ENCODE measurements at places on chromosomes 16 and 17.

DNA sequence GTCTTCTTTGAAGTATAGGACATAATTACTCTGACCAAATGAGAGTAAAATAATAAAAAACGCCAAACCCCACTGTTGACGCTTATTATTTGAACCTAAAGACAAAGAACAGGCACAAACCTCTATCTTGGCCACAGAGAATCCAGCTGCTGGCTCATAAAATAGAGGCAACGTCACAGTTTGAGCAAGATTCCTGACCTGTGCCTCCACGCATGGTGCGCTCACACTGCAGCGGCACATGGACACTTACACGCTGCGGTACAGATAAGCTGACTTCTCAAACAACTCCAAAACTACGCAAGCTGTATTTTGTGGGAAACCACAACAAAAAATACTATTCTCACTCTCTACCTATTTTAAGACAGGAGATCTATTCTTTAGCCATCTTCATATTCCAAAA lies 38.8 kb upstream of the TRAP1 start:
- H3K4me3 ChIP-seq, result no peak overlapping the region
- H3K27ac ChIP-seq, result no peak overlapping the region
- no peaks in the 10 kb centered on the region for H3K27me3 ChIP-seq
- peaks cover 5% of the 10 kb centered on the region for H3K36me3 ChIP-seq
- DNase-seq, result no peak
- H3K4me1 ChIP-seq, result no peaks in the 10 kb centered on the region

DNA sequence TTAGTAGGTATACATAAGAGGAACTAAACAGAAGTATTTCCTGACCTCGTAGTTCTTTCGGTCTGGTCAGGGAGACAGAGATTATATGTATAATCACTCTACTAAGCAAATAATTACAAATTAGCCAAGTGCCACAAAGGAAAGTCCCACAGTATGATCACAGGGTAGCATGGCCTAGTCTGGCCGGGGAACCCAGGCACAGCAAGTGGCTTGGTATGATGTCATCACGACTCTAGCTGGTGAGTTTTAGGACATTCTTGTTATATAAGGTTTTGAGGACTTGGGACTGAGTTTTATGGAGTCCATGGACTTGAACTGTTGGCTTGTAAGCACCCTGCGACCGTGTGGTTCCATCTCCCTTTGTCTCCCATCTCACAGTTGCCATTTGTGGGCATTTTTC lies 316.5 kb upstream of the ZFHX3 start:
- no peaks in the 10 kb centered on the region for H3K36me3 ChIP-seq
- DNase-seq, result no peak
- H3K27ac ChIP-seq, result no peak overlapping the region
- H3K4me1 ChIP-seq, result no peaks in the 10 kb centered on the region

- H3K4me3 ChIP-seq, result no peak overlapping the region
- DNase-seq, result no peak
- no peaks in the 10 kb centered on the region for H3K27me3 ChIP-seq
- H3K4me1 ChIP-seq, result no peaks in the 10 kb centered on the region
These were observed 1046.6 kb downstream of the CDH8 start for GRCh38 chr16:60989592-60989991.

DNA sequence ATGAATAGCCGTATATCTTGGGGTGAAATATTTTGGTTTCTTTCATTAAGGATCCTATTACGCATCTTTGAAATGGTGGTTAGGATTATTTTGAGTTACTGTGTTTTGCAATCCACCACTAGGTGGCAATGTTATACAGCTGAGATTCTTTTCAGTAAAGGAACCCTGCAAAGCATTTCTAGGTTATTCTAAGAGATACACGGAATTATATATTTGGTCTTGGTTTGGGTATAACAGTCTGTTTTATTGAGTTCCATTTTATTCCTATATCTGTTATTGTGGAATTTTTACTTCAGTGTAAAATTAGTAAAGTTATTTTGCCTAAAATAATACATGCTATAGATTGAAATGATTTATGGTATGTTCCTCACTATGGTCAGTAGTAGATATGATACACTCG lies 62.9 kb upstream of the CPHXL start:
- no peaks in the 10 kb centered on the region for H3K27me3 ChIP-seq
- no peaks in the 10 kb centered on the region for H3K36me3 ChIP-seq
- no peak overlapping the region for H3K27ac ChIP-seq
- peak; percentile 11 for DNase-seq
- H3K4me1 ChIP-seq, result no peaks in the 10 kb centered on the region

DNA sequence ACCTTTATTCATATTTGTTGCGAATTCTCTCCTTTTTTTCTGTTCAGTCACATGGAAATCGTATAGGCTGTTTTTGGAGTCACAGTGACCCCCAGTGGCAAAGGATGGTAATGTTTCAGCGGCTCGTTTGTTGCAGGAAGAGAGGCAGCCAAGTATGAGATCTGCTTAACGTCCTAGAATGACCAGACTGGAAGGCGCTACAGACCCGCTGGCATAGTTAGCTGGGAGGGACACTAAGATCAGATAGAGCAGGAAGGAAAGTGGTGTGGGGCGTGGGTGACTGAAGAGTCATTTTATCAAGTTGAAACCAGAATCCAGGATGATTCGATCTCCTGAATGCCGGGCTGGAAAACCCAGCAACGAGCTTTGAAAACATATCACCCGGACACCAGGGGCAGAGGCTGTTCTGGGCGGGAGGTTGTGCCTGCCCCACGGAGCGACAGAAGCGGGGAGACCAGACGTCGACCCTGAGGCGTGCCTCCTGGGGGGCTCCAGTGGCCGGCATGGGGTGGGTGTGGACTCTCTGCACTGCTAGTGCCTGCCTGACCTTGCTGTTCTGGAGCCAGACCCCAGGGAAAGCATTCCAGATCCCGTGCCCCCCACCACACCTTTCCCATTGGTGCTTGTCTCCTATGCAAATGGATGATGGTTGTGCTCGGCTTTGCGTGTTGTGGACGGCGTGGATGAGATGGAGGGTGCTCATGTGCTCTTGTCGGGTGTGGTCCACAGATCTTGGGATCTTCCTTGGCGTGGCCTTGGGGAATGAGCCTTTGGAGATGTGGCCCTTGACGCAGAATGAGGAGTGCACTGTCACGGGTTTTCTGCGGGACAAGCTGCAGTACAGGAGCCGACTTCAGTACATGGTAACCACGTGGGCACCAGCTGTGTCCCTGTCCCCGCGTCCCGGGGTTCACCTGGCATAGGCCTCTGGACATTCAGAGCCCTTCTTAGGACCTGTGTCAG lies 7.7 kb downstream of the IL34 start:
- no peak overlapping the region for H3K4me3 ChIP-seq
- no peak overlapping the region for H3K27ac ChIP-seq
- peak; percentile 61 for DNase-seq

DNA sequence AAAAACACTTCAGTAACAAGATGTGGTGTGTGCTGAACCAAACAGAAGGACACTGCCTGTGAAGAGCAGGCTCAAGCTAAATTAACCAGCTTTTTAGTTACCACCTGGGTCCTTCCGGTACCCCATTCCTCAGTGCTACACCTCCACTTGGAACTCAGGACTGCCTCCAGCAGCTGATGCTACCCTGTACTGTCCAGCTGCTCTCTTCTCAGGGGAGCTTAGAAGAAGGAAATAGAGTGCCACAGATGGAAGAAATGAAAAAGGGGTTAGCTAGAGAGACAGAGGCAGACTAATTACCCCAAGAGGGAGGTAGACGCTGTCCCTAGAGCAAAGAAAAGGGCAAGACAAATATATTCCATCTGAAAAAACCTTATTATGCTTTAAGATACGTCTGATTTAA lies 5.7 kb downstream of the MED13 start:
- H3K4me1 ChIP-seq, result no peaks in the 10 kb centered on the region
- no peaks in the 10 kb centered on the region for H3K27me3 ChIP-seq
- H3K4me3 ChIP-seq, result no peak overlapping the region
- no peaks in the 10 kb centered on the region for H3K36me3 ChIP-seq
- DNase-seq, result no peak

DNA sequence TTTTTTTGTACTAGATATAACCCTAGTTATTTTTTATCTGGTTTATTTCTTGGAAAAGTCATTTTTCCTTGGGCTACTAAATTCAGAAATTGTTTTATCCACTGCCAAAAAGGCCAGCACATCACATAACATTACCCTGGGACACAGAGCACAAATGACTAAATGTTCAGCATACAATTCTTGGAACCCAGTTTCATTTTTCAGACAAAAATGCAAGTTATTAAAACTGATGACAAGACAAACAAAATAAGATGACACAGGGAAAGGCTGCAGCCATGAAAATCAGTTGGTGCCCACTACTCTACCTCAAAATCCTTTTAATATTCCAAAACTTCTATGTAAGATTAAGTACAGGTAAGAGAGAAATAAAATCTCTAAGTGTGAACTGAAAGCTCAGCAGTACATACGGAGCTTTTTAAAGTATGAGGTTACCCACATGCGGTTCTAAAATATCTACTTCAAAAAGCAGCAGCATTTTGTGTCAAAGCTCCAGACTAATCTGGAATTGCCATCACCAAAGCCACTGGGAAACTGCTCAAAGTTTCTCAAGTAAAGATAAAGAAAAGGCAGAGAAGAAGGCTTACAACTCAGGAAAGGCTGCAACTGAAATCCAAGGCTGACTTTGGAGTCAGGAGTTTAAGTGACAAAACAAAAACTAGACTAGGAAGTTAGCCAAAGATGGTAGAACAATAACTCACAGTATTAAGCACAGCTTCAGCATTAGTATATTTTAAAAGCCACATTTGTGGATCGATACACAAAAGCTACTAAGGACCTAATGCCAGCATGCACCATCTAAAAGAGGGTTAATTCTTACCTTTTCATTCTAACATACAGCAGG lies 41.4 kb downstream of the AP1G1 start:
- H3K36me3 ChIP-seq, result no peaks in the 10 kb centered on the region
- H3K4me1 ChIP-seq, result no peaks in the 10 kb centered on the region
- no peak overlapping the region for H3K27ac ChIP-seq
- DNase-seq, result no peak
- H3K4me3 ChIP-seq, result no peak overlapping the region
- H3K27me3 ChIP-seq, result no peaks in the 10 kb centered on the region

DNA sequence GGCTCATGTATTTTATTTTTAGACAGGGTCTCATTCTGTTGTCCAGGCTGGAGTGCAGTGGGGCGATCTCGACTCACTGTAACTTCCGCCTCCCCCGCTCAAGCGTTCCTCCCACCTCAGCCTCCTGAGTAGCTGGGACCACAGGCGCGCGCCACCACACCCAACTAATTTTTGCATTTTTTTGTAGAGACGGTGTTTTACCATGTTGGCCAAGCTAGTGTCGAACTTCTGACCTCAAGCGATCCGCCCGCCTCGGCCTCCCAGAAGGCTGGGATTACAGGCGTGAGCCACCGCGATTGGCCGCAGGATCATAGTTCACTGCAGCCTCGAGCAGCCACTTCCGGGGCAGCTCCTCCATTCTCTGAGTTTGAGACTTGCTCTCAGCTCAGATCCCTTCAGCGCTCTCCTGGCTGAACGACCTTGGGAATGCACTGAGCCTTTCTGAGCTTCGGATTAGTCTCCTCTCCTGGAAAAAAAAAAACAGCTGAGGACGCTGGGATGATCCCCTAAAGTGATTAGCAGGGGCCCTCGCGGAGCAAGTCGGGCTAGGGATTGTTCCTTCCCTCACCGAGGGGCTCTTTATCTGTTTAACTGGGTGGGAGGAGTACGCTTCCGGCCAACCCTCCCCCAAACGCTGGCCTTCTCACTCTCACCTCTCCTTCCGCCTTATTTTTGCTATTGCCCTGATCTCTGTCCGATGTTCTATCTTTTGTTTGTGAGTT lies 1.1 kb upstream of the PKMYT1 start:
- no peak overlapping the region for H3K4me3 ChIP-seq
- no peak for DNase-seq
- peak overlapping the region; percentile 49 for H3K27ac ChIP-seq
- H3K4me1 ChIP-seq, result peaks cover 5% of the 10 kb centered on the region

DNA sequence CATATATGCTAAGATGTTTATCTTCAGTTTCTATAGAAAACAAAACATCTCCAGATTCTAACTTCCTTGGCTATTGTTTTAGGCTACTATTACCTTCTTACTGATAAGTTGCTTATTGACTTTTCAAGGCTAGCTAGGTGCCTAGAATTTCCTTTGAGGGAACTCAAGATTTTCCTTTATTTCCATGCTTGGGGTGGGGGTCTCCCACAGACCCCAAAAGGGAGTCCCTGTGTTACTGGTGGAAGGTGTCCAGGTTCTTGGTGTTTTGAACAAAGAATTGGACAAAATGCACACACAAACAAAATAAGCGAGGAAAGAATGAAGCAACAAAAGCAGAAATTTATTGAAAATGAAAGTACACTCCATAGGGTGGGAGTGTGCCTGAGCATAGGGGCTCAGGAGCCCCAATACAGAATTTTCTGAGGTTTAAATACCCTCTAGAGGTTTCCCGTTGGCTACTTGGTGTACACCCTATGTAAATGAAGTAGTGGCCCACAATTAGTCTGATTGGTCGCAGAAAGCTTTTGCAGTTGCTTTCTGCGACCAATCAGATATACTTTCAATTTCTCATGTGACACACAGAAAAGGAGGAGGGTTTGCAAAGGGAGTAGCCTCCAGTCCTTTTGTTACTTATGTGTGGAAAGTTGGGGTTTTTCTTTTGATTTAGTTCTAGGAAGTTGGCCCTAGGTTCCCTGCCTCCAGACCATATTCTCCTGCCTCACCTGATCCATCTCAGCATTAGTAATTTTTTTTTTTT lies 67.5 kb downstream of the MARF1 start:
- no peaks in the 10 kb centered on the region for H3K36me3 ChIP-seq
- no peaks in the 10 kb centered on the region for H3K27me3 ChIP-seq
- no peak overlapping the region for H3K27ac ChIP-seq

- no peaks in the 10 kb centered on the region for H3K36me3 ChIP-seq
- no peak for DNase-seq
- H3K4me1 ChIP-seq, result peaks cover 2% of the 10 kb centered on the region
- peak within 1 kb of the TSS; percentile 97 for H3K4me3 ChIP-seq
These were observed at the start of gene ARHGAP44 for GRCh38 chr17:12789481-12790248. TSS of gene ARHGAP44 (plus strand) at chr17:12789498. CDS start at chr17:12789839, 341 bp downstream.

DNA sequence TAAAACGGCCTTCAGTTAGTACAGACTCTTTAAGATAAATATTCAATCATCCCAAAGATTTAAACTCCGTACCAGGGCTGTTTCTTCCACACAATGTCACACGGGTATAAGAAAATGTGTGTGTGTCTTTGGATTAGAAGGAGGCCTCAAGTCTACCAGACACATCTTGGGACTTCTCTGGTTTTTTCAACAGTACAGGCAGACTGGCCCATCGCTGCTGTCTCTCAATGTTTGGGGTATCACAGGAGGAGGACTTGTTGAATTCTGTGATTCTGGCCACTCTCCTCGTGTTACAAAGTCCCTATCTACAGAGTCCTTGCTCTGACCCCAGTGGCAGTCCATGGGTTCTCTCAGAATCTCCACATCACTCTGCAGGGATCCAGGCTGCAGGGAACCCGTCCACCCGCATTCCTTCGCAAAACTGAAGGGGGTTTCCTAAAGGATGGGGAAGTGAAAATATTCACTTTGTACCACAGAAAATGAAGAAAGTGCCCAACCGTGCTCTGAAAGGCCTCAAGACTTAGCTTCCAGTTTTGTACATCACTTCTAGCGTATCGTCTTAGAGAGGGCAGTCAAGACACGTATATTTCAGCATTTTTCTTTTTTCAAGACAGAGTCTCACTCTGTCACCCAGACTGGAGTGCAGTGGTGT lies 373.2 kb downstream of the NPIPA8 start:
- H3K27me3 ChIP-seq, result no peaks in the 10 kb centered on the region
- no peak for DNase-seq
- H3K4me1 ChIP-seq, result no peaks in the 10 kb centered on the region
- H3K36me3 ChIP-seq, result no peaks in the 10 kb centered on the region
